ENCODE measurements at places on chromosomes 5 and 9. TPM values are rescaled to one million over a fixed set of nuclear protein-coding genes. Genes with fewer than 3 reads are reported as not detected.

DNA sequence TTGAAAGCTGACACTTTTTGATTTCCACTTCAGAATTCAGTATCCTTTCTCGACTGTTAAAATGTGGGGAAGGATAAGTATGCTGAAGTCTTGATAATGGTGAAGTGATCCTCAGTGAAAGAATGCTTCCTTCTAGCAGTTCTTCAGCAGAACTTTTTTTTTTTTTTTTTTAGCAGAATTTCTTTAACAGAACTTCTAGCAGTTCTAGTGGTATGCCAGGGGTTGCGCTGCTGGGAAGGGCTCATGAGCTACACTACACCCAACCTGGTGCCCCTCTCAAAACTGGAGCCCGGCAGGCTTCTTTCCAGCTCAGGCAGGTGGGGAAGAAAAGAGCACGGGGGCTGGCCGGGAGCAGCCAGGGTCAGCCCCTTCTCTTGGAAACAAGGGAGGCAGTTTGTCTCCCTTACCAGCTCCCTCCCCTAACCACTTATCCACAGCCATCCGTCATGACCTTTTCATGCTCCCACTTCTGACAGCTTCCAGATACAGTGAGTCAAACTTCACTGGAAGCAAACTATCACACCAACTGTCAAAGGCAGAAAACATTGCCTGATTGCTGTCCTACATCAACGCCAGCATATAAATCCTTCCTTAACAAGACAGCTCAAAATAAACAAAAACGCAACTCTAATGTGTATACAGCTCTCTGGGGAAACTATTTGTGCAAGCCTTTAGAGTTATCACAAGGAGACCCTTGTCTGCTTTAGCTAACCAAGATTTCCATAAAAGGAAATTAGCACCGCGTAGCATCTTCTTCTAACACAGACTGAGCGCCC, 211.5 kb downstream of the GAPVD1 start:
- no peak for DNase-seq

DNA sequence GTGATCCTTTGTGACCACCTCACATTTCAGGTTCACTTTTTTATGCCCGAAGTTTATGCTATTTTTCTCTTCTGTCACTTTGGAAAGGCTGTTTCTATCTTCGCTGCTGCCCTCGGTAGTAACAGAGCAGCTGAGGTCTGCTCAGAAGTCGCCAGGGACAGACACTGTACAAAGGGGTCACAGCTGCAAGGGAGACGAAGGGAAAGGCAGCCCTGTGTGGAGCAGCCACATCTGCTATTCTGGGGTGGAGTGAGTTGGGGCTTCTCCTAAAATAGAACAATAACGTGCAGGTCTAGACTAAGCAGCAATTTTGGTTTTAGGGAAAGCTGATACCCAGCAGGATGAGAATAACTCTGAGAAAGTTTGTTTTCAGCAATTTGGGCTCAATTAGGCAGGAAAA, 72.5 kb downstream of the ACTL7B start:
- no peak for DNase-seq

DNA sequence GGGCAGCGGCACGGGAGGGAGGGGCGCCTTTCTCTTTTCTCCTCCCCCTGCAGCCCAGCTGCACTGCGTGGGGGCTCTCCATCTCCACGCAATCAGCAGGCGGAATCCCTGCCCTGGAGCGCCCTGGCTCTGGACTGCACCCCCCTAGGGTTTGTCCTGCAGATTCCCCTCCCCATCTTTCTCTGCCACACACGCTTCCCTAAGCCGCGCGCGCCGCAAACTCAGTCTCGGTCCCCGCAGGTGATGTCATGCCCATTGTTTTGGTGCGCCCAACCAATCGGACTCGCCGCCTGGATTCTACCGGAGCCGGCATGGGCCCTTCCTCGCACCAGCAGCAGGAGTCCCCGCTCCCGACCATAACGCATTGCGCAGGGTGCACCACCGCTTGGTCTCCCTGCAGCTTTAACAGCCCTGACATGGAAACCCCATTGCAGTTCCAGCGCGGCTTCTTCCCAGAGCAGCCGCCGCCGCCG, at the start of gene KCNN2:
Gene KCNN2 (plus strand): TSS at position 347 of the 473 bp plus-strand sequence. CDS start 70 bp downstream, at position 417.
- peak; percentile 87 for DNase-seq

DNA sequence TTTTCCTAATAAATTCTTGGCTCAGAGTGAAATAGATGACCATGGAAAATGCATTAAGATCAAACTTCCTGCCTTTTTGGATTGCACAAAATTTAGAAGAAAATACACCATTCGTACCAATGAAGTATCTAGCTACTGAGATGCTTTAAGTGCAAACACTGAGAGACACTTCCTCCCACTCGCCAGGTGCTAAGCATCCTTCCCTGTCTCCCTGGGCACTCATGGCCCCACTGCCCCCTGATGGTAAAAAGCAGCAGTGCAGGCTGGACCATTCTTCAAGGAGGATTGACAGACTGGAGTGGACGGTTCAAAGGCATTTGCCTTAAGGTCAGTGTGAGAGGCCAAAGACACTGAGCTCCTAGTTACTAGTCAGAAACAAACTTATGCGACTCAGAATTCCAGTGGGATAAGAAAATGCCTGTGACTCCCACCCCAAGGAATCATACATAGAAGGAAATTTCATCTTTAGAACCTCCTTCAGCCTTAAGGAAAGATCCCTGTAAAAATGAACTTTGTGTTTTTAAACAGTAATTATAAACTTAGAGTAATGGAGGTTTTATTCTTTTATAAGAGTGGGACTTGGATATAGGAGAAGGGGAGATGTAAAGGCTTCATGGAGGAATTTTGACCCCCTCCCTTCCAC, 86.0 kb upstream of the SLC30A5 start:
- peak; percentile 56 for DNase-seq

Gene SLC6A7
- 0.02 TPM for polyA plus RNA-seq

GRCh38 chr9:133090752-133091385, 29.1 kb downstream of the CEL start:
- no peak for DNase-seq

GRCh38 chr5:149617760-149618306, 36.5 kb downstream of the ARHGEF37 start:
- no peak for DNase-seq

DNA sequence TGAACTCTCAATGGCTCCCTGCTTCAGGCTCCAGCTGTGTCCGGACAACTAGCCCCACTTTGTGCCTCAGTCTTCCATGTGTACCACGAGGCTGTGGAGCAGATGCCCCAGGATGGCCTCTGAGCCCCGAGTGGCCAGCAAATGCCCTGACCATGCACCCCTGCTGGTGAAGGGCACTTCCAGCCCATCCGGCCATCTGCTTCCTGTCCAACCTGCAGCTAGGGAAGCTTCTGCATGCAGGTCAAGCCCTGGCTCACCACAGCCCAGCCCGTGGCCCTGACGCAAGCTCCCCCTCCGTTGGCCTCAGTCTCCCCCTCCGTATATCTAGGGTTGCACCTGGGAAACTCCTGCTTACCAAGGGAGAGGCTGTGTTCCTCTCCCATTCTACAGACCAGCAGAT, 4.8 kb downstream of the NINJ1 start:
- DNase-seq, result no peak

DNA sequence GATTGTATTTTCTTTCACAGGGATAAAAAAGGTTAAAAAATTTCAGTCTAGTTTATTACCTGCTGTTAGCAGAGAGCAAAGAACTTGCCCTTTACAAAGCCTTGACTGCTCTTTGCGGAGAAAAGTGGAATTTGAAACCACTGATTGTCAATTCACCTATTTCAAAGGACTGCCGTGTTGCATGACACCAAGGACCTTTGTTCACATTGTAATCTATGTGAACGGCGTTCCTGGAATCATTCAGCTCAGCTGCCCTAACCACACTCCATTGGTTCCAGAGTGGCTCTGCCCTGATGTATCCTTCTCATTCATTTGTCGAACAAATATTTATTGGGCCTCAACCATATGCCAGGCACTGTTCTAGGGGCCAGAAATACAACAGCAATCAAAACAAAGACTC, 377.5 kb upstream of the RFX3 start:
- no peak for DNase-seq

Gene LHX3
- 0.03 TPM for polyA plus RNA-seq

- no peak for DNase-seq
These were observed 32.1 kb downstream of the MTMR12 start for GRCh38 chr5:32280656-32281081.

GRCh38 chr5:52181403-52181802, 606.3 kb upstream of the ITGA1 start:
- no peak for DNase-seq

- DNase-seq, result no peak
These were observed 7.6 kb downstream of the OLFML2A start for GRCh38 chr9:124784509-124784908.

Gene GTF2H2C
- polyA plus RNA-seq, result 14.6 TPM

Gene DMRT3
- not detected for polyA plus RNA-seq

GRCh38 chr9:115104908-115105307, 13.0 kb downstream of the TNC start:
- no peak for DNase-seq

DNA sequence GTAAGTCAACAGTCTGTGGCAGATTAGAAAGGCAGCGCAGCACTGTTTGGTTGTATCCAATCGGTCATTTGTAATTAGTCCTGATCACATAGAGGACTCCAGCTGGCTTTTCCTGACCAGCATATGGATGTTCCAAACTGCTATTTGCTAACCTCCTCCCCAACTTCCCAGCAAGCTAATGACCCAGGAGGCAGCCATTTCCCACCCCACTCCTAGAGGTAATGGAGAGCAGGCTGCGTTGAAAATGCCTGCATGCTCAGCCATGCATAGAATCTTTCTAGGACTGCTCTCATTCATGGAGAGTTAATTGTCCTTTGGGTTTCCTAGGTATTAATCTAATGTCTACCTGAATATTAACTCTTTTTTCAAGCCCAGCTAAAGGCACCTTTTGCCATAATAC, 850.6 kb upstream of the WWC1 start:
- DNase-seq, result no peak

DNA sequence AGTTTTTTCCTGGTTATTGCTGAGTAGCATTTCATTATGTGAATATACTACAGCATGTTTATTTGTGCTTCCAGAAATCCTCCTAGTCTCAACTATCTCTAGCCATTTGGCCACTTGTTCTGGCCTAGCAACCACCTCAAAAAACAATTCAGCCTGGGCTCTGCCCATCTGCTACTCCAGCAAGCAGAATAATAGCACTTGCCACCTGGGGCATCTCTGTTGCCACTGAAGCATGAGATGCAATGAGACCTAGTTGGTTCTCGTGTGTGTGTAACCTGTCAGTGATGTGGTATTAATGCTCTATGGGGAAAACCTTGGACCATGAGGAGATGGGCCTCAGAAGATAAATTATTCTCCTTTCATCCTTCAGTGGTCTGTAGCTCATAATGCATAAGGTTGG, 129.5 kb downstream of the RNF180 start:
- no peak for DNase-seq

Gene DDX4
- not detected for polyA plus RNA-seq

DNA sequence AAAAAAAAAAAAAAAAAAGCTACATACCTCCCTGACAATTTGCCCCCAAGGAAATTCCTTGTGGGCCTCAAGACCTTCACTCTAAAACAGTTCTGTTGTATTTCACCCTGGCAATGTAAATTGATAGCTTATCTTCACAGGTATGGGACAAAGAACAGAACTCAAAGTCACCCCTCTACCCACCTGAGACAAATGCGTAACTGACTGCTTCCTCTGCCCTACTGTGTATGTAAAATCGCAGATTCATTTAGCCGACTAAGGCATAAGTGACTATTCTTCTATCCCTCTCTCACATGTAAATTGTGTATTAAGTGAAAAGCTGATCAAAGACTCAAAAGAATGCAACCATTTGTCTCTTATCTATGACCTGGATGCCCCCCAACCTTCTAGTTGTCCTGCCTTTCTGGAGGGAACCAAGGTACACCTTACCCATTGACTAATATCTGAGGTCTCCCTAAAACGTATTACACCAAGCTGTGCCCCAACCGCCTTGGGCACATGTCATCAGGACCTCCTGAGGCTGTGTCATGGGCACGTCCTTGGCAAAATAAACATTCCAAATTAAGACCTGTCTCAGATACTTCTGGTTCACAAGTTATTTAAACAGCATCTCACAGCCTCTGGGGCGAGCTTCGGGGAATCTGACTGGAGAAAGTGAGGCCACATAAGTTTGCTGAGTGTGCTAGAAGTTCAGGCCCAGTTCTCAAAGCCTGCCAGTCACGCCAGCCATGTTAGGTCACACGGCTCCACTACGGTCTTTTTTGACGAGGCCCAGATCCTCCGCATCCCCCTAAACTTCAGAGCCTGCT, 954 bp downstream of the TBCA start:
- DNase-seq, result no peak

GRCh38 chr9:76876098-76876497, 29.8 kb downstream of the PRUNE2 start:
- DNase-seq, result no peak

DNA sequence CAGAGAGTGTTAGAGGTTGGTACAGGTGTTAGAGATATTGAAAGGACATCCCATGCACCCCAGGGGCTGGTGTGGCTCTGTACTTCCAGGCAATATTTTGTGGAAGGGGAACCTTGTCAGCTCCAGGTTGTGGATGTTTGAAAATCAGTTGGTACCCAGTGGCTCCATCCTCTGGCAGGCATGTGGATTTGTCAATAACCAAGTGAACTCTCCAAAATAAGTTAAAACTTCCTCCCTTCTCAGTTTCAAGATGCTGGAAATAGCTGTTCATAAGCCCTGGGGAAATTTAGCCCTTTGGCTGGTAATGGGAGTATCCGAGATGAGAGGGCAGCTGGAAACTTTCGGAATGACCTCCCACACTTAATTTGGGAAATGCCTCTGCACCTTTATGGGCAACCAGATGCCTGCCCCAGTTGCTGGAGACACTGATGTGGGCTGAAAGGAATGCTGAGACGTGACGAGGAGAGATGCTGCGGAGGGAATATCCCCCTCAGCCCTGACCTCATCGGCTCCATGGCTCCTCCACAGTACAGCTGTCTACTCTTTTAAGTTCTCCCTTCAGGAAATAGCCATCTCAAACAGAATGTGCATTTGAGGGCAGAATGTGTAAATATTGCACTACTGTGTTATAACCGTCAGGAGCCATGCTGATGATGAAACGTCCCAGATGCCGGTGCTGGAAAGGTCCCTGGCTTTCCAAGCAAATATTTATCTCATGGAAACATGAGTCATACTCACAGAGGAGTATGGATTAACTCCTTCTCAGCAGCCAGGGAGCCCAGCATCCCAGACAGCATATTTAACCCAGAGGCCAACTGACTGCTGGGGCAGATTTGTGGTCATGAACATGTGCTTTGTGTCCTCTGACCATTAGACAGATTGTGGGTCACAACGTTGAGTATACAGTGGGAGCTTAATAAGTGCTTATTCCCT, 29.5 kb downstream of the TGFBI start:
- DNase-seq, result peak; percentile 55
